ENCODE measurements at places on chromosomes 7 and 10.

GRCh38 chr10:82757397-82757796 is 882.4 kb downstream of the NRG3 start:
- DNase-seq = no peak

DNA sequence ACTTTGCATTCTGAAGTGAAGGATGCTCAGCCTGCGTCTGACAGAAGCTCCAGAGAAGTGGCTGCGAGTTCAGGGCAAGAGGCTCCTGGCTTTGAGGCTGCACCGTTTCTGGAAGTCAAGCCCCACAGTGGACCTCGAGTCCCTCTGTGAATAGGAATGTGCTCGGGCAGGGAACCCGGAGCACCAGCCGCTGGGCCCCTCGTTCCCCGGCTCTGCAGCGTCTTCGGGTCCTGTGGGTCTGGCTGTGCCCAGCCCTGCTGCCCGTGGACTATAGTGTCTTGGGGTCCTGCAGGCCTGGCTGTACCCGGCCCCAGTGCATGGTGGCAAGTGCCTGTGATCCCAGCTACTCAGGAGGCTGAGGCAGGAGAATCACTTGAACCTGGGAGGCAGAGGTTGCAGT is 45.3 kb upstream of the PRKAR1B start:
- no peak for DNase-seq

- DNase-seq = no peak
These were observed 8.3 kb downstream of the CSTF2T start for GRCh38 chr10:51691135-51691534.

DNA sequence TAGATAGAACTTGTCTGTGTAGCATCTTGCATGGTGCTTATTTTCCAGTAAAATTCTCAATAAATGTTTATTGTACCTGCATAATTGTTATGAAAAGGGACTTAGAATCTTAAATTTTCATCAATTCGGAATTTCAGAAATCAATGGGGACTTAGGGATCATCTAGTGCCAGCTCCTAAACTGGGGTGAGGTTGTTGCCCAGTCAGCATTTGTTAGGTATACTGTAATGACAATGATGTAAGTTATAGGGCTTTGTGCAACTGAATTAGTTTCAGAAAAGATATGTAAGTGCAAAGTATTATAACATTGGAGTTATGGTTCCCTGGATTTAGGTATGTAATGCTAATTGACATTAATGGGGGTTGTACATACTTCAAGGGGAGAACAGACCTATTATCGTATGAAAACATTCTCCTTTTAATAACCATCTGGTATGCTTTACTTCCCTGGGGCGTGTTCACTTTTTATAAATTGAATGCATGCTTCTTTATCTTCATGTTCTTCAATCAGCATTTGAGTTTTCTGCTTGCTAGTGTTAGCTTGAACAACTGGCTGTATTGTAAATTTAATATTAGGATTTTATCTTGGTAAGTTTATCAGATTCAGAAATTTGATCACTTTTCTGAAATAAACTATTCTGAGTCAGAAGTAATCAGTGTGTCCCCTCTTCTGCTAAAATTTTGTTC is 270.3 kb downstream of the BBS9 start:
- no peak for DNase-seq

- DNase-seq = no peak
These were observed 119.5 kb downstream of the SPDYE5 start for GRCh38 chr7:75611557-75612178.

GRCh38 chr7:138395763-138396162 is 64.3 kb upstream of the TRIM24 start:
- DNase-seq = no peak

- DNase-seq = no peak
These were observed 13.6 kb downstream of the CAMK2B start for GRCh38 chr7:44311561-44312495.

GRCh38 chr10:86180861-86181260 is 185.7 kb downstream of the GRID1 start:
- DNase-seq = no peak

DNA sequence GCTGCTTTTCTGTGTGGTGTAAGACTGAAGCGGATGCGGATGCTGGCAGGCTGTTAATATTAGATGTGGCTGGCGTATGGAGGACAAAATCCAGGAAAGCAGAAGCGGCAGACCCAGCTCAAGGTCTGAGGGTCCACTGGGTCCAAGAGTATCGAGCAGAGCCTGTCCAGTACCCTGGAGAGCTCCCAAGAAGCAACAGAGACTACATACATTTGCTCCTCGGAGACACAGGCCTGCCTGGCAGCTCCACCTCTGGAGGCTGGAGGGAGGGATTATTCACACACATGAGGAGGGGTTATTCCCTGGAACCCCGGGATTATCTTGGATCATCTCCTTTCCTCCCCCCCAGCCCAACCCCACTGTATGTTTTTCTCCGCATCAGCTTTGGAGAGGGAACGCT is 31.3 kb upstream of the LOXL4 start:
- no peak for DNase-seq

GRCh38 chr10:48523212-48523819 is 81.6 kb downstream of the ARHGAP22 start:
- no peak for DNase-seq

DNA sequence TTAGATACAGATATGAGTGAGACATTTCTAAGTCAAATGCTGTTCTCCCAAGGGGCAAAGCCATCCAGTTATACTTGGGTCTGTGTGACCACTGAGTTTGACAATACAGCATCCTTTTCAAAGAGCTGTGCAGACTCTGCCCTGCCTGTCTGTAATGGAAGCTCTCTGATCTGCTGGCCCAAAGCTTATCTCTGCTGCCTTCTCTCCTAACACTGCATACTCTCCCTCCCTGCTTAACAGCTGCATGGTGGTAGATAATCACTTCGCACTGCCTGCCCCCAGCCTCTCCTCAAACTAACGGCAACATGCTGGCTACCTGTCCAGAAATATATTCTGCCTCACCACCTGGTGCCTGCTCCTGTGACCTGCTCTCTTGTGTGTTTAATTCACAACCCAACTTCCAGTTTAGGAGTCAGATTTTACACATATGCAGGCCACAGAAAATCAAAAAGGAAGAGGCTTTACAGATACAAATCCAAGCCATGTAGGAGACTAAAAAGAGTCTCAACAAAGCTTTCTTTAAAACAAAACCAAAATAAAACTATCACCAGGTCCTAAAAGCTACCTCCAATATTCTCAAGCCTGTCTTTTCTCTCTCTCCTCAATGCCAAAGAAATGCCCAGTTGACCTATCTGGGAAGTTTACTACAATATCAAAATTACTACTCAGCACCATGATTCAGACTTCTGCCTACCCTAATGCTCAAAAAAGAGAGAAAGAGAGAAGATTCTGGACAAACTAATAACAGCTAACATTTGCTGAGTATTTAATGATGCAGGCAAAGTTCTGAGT is 145.6 kb downstream of the RELN start:
- DNase-seq = no peak

- no peak for DNase-seq
These were observed 863 bp downstream of the CALD1 start for GRCh38 chr7:134780166-134780828.

- DNase-seq = no peak
These were observed 135.2 kb downstream of the CNOT4 start for GRCh38 chr7:135374736-135375135.

- DNase-seq = no peak
These were observed 845.6 kb upstream of the AUTS2 start for GRCh38 chr7:68752485-68753178.

DNA sequence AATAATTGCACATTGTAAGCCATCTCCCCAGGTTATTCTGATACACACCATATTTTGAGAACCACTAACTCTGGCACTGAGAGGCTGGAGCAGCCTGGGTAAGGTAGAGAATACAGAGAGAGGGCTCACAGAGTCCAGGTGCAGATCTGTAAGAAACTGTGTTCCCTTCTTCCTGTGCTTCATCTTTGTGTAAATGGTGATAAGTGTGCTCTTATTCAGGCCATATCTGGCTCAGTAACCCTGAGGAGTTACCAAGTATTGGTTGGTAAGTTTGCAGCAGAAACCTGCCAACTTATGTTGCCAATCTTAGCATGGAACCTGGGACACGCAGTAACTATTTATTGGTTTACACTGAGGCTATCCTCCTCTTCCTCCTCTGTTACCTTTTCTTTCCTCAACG is 16.2 kb upstream of the ICA1 start:
- DNase-seq = no peak

GRCh38 chr10:46291817-46292572 is 5.2 kb downstream of the ANTXRL start:
- DNase-seq = no peak

GRCh38 chr10:68562661-68563570 is 2.8 kb downstream of the TET1 start:
- DNase-seq = no peak

DNA sequence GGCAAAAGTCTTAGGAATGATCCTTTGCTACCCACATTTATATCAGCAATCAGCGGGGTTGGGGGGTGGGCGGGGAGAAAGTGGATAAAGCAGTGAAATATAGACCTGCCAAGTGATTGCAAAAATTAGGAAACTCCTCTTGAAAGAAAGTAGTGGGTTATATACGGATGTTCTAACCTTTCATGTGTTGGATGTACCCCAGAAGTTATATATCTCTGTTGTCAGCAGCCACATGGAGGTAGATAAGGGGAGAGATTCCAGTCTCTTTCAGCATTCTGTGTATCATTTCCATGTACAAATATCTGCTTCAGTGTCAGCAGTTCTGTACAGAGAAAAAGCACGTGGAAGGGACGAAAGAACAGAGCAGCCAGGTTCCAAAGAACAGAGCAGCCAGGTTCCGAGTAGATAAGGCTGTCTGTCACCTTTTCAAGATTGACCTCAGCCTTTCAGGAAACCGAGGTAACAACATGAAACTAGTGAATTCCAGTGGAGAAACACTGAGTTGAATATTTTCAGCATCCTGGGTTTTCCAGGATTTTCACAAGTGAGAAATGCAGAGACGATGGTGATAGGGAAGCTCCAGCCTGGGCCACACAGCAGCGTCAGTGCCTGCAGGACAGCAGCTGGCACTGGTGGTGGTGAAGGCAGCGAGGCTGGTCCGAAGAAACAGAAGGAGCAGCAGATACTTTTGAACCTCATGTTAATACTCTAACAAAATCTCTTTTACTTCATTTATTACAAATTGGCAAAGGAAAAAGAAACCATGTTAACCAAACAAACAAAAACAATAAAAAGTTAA is 212.3 kb downstream of the C7orf25 start:
- DNase-seq = no peak
